ENCODE measurements at places on chromosomes 4 and X.
A peak's percentile ranks its signal among the peaks of the same experiment; 100 is the strongest.

GRCh38 chrX:25442499-25442898 lies 426.7 kb upstream of the ARX start:
- no peak for DNase-seq

DNA sequence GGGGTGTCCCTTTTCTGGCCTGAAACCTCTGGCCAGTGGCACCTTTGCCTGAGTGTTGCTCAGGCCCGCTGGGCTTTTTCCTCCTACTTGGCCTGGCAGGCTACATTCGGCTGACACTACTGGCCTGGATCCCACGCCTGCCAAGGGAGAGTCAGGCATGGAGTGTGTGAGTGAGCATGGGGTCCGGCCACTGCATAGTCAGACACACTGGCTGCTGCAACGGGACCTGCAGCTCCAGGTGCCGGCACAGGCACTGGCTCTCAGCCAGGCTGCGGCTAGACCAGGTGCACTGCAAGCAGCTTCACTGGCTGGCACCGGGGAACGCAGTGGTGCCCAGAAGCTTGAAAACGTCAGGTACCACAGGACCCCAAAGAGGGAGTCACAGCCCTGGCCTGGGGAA lies 434.9 kb downstream of the ARHGAP24 start:
- DNase-seq, result no peak

DNA sequence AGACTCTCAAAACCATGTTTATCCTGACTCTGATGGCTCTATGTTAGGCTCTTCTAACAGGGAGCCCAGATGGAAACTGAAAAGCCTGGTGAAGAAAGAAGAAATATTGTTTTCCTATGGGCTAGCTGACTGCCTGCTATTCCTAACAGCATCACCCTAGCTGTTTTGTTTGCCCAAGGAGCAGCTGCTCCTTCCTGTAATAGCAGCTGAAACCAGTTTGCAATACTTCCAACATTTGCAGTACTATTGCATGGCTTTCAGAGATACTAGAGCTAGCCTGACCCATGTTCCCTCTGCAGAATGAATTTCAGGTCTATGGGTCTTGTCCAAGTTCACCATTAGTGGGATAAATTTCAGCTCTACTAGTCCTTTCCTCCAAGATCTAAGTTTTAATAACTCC lies 495.2 kb downstream of the INPP4B start:
- DNase-seq, result no peak

- DNase-seq, result no peak
Measured at GRCh38 chr4:5982156-5982973, 35.9 kb downstream of the C4orf50 start.

DNA sequence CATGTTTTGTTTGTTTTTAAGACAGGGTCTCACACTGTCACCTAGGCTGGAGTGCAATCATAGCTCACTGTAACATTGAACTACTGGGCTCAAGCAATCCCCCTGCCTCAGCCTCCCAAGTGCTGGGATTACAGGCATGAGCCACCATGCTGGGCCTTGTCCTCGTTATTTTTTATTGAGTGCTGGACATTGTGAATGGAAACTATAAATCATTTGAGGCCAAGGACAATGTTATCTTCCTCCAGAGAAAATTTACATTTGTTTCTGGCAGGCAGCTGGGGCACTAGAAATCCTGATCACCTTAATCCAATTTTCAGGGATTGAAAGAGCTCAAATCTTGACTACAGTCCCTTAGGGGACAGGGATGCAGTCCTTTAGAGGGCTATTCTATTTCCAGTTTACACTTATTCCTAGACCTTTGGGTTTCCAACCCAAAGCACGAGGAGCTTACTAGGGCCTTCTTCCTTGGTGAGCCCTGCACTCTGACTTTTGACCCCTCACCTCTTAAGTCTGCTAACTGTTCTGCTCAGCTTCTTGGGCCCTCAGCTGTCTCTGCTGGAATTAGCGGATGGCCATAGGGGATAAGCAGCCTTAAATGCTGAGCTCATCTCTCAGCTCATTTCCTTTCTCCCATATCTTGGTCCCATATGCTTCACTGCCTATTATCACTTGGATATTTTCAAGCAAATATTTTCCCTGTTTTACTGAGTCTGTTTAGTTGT lies 23.0 kb upstream of the PDZD4 start:
- DNase-seq, result no peak

DNA sequence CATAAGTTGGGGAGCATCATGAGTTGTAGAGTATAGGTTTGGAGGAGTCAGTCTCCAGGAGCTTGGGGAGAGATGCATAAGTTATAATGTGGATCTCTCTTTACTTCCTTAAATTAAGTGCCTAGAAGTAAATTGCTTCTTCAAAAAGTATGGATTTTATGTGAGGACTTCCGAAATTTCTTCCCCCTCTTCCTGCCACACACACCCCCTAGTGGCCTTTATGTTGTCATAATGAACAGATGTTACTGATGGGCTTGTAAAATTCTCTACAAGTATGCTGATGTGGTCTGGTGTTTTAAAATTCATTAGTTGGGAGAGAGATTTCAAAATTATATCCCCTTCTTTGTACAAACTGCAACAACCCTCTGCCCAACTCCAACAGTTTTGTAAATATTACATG lies 2.3 kb upstream of the METTL14 start:
- DNase-seq, result peak; percentile 3

DNA sequence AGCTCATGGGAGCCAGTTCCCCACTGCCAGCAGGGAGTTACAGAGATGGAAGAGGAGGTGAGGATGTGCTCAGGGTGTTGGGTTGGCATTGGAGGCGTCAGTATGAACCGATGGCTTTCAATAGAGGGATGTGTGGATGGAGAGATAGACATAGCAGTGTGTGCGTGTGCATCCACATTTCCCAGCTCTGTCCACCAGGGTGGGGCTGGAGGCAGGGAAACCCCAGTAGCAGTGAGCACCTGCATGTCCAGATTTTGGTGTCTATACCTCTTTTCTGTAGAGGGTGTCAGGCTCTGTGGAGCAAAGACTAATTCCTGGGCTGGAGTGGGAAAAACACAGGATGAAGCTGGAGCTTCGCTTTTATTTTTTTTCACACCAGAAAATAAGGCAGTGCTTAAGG lies 37.2 kb upstream of the HGFAC start:
- no peak for DNase-seq

DNA sequence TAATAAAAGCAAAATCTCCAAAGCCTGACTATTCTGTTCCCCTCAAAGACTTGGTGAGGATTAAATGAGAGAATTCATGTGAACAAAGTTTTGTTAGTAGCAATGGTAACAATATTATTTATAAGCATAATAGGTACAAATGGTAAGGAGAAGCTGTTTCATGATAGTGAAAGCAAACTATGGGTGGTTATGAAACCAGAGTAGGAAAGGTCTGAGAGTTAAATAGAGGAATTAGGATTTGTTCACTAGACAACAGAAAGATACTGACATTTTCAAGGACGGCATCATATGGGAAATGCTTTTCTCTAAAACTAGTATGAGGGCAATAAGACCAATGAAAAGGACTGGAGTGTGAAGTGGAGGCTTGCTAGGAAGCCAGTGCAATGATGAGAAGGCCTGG lies 128.6 kb upstream of the FTHL17 start:
- no peak for DNase-seq

DNA sequence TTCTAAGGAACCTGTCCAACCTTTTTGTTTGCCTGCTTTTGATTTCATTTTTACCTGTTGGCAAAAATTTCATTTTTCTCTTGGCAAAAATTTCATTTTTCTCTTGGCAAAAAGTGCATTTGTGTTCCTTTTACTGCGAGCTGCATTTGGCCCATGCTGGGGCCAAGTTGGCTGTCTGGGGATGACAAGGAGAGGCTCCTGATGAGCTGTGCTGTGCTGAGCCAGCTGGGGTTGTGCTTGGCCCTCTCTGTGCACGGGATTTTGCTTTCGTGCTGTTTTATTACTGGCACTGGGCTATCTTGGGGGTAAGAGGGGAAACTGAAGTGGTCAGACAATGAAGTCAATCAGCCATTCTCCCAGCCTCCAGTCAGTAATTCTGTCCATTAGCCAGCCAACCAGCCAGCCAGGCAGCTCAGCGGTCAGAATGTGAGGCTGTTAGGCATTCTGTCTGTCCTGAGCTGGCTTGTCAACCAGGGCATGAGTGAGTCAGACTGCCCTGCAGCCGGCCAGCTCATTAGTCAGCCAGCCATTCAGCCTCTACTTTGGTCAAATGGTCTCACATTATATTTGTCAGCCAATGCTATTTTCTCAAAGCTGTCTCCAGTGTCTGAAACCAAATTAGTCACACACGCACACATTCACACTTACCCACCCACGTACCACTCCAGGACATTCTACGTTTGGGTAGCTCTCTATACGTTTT lies 56.9 kb upstream of the PRPS1 start:
- peak; percentile 65 for DNase-seq

DNA sequence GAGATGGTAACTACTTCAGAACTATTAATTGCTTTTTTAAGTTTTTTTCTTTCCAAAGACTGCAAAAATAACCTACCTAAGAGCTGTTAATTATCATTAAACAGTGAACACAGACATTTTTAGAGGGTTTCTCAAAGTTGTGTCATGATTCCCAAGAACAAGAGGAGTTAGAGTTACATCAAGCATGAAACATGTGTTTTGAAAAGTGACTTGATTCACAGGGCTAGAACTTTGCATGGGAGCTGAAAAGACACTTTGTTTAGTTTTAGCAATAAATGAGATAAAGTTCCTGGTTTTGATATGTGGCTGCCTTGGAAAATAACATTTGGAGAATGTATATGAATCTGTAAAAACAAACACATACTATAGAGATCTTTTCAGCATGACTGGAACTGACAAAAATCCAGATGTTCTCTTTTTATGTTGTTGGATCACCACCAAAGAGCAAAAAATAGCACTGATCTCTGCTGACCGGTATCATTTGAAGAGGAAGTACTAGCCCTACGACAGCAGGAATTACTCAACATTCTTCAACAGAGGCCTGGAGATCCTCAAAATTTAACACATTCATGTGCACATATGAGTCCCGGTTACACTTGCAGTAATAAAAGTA lies 173.0 kb upstream of the PCDH18 start:
- DNase-seq, result peak; percentile 74

DNA sequence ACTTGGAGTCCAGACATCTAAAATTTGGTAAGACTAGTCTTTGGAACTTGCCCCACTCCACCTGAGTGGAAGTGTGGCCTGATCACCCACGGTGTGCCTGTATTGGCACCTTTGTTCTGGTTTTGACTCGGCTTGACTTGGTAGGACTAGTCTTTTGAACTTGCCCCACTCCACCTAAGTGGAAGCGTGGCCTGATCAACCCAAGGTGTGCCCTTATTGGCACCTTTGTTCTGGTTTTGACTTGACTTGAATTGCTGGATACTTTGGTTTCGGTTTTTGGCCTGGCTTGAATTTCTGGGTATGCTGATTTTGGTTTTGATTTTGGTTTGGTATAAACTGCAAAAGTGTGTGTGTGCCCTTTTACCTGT lies 44.7 kb upstream of the UGT2B7 start:
- DNase-seq, result no peak

DNA sequence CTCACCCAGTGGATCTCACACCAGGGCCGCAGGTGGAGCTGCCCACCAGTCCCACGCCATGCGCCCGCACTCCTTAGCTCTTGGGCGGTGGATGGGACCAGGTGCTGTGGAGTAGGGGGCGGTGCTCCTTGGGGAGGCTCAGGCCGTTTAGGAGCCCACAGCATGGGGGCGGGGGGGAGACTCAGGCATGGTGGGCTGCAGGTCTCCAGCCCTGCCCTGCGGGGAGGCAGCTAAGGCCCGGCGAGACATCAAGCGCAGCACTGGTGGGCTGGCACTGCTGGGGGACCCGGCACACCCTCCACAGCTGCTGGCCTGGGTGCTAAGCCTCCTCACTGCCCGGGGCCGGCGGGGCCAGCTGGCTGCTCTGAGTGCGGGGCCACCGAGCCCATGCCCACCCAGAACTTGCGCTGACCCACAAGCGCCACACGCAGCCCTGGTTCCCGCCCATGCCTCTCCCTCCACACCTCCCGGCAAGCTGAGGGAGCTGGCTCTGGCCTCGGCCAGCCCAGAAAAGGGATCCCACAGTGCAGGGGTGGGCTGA lies 312.9 kb upstream of the GIMD1 start:
- DNase-seq, result no peak

GRCh38 chr4:77169481-77169880 lies 12.5 kb downstream of the CCNG2 start:
- DNase-seq, result no peak

- no peak for DNase-seq
Measured at GRCh38 chr4:55554453-55555030, 7.8 kb upstream of the CLOCK start.

- no peak for DNase-seq
Measured at GRCh38 chrX:112696481-112696880, 16.7 kb upstream of the LHFPL1 start.

GRCh38 chr4:1522606-1523005 lies 116.4 kb upstream of the NKX1-1 start:
- no peak for DNase-seq

DNA sequence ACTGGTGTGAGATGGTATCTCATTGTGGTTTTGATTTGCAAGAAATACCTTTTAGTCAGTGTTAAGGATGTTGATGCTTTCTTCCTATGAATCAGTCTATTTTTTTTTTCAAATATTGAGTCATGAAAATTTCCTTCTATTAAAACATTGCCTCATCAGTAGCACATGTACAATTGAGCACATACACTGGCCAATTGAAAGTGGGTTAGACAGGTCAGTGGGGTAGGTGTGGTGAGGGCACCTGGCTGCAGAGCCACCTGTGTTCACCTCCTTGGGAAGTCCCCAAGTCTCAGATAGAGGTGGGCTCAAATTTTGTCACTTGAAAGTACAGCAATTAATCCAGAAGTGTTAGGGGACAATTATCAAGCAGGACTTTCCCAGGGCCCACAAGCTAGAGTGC lies 243.7 kb downstream of the SPRY1 start:
- peak; percentile 23 for DNase-seq

DNA sequence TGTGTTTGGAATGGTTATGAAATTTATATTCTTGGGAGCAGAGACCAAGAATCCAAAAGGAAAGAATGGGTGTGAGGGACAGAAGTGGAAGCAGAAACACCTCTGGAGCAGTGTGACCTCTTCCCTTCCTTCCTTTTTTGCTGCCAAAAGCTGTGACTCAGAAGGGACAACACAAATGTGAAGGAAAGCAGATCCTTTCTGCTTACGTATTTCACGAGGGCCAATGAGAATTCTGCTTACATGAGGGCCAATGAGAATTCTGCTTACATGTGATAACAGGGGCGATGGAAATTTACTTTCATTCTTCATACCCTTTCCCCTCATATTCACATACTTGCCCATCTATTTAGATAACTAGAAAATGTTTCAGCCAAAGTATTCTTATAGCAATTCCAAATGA lies 404.6 kb downstream of the PRDM5 start:
- DNase-seq, result peak; percentile 53

GRCh38 chr4:80611678-80611979 lies 276.1 kb downstream of the CFAP299 start:
- no peak for DNase-seq

- DNase-seq, result no peak
Measured at GRCh38 chr4:89283226-89284009, 24.2 kb downstream of the GPRIN3 start.
